ENCODE measurements at places on chromosomes 7 and 10.

DNA sequence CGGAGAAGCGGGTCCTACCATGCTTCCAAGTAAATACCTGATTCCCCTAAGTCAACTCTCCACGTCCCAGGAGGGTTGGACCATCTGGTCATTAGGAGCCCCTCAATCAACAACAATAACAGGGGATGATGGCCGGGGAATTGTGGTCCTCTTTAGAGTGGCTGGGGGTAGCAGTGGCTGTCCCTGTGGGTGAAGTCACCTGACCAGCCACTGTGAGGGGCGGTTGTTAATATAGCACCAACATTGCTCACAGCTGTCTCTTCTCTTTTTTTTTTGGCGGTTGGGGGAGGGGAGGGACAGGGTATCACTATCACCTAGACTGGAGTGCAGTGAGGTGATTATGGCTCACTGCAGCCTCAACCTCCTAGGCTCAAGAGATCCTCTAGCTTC is 67.9 kb downstream of the SPDYE5 start:
- no peak for DNase-seq

DNA sequence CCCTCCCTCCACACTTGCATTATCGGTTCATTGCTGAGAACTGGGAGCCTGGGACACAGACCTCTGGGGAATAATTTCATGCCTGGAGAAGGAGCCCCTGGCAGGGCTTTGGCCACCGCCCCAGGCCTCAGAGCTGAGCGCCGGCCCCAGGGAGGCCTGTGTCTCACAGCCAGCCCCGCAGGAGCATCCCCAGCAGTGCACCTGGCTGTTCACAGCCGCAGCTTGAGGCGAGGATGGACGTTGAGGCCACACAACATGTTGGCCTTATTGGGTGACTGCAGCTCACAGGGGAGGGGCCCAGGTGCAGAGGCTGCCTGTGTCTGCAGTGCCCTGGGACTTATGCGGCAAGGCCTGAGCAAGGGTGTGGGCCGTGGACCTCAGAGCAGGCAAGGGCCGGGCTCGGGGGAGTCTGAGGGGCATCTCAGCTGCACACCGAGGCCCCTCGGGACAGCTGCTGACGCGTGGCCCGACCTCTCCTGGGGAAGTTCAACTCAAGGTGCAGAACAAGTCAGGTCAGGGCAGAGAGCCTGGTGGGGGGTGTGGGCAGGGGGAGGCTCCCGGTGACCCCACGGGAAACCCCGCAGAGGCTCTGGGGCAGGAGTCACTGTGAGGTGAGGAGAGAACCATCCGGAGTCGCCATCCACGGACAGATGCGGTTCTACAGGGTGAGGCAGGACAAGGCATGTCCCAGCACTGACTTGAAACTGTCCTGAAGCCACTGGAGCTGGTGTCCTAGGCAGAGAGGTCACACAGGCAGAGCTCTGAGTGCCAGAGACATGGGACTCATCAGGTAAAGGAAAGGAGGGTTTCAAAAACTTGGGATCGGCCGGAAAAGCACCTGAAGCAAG is 13.1 kb upstream of the UBE3C start:
- DNase-seq, result no peak

GRCh38 chr7:123929107-123929506 is 4.1 kb downstream of the SPAM1 start:
- no peak for DNase-seq

DNA sequence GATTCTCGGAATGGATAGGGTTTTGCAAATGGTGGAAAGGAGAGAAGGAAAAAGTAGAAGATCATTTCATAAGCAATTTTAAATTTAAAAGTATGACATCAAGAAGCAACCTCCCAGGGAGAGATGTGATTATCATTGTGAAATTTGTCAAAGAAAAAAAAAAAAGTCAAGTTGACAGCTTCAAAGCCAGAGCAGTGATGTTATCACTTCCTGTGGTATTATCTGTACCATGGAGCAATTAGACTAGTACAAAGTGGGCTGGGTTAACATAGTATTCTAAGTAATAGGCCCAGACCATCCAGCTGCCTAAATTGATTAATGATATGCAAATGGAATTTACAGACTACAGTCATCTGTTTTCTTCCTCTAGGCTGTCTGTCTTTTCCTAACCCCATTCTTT is 84.0 kb upstream of the NPY start:
- DNase-seq, result no peak

- no peak for DNase-seq
Observed at GRCh38 chr10:129780198-129780597, 183.9 kb downstream of the EBF3 start.

- no peak for DNase-seq
Observed at GRCh38 chr7:1667566-1668395, 2.3 kb upstream of the ELFN1 start.
